B cell (primary cell): ENCODE measurements at places on chromosomes 1 and 21.

DNA sequence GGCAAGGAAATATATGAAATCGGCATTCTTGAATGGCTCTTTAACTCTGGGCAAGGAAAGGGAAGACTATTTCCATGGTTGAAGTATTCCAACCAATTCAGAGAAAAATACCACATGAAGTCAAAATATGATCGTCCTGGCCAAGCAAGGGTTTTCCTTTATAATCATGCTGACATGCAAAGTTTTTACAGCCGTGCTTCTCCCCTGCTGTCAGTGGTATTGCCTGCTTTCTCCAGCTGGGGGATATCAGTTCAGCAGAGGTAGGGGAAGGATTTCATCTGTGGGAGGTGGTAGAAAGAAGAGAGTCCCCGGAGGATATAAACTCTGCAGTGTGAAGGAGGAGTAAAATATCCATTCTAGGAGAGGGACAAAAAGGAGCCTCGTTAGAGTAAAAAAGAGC lies 322.8 kb downstream of the PAPPA2 start:
- no peak for DNase-seq

DNA sequence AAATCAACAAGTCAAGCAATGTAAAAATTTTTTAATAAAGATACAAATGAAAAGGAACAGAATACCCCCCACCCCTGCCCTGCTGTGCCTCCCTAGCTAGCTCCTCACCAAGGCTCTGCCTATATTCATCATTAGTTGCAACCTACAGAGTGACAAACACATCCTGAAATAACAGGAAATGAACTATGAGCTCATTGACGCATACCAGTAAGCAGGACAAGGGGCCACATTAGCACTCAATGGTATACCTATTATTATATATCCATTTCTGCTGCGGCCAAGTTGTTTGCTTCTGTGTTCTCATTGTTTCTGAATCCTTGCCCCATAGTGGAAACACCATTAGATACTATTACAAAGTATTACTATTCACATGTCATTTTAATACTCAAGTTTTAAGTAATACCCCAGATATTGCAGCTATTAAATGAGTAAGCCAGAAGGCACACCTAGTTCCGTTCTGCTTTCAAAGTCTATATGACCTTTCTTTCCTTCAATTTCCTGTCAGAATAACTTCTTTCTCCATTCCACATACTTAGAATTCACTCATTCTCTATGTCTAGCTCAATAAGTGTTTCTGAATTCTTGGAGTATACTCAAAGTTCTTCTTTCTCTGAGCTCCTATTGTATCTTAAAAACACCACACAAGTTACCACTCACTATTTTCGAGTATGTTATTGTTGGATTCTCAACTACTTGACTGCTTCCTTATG lies 1214.9 kb downstream of the PLA2G4A start:
- no peak for DNase-seq

DNA sequence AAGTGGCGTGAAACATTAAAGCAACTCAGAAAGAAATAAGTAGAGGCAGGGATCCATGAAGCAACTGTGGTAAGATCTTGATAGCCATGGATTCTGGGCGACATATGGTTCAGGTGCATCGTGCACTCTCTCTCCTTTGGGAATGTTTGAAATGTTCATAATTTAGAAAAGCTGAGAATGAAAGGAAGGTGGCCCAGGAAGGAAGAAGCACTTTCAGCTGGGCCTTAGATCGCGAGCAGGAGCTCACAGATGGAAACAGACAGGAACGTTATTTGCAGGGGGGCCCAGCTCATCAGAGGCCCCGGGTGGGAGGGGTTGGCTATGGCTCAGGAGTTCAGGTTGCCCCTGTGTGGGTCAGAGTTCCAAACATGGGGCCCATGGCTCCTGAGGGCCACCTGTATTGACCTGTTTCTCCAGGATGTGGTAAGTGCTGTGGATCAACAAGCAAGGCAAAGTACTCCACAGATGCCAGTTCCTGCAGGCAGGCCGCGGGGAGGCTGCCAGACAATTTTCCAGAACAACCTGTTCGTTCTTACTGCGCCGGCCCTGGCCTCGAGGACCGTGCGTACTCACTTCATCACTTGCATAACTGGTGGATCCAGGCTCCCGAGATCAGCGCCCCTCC lies 253.2 kb downstream of the TOMM20 start:
- DNase-seq: no peak

- DNase-seq: no peak
Measured at GRCh38 chr1:43372172-43372571, 4.4 kb upstream of the ELOVL1 start.

- DNase-seq: no peak
Measured at GRCh38 chr1:156754219-156754618, 2.7 kb upstream of the HDGF start.

DNA sequence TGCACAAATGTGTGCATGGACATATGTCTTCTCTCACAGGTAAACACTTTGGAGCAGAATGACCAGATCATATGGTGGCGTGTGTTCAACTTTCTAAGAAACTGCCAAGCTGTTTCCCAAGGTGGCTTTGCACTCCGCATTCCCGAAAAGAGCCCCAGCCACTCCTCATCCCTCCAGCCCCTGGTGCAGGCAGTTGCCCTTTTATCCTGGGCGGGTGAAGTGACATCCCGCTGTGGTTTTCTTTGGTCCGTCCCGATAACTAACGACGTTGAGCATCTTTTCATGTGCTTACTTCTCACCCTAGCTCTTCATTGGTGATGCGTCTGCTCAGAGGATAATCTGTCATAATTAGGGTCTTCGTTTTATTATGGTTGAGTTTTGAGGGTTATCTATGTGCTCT lies 612.5 kb downstream of the MATN1 start:
- DNase-seq: no peak

- DNase-seq: no peak
Measured at GRCh38 chr1:239814306-239814881, 277.3 kb upstream of the FMN2 start.

GRCh38 chr1:15542388-15543250 lies 16.0 kb downstream of the DNAJC16 start:
- no peak for DNase-seq

- DNase-seq: no peak
Measured at GRCh38 chr1:192691041-192691440, 55.1 kb downstream of the RGS13 start.

- DNase-seq: no peak
Measured at GRCh38 chr1:241926141-241926540, 31.4 kb upstream of the BECN2 start.

DNA sequence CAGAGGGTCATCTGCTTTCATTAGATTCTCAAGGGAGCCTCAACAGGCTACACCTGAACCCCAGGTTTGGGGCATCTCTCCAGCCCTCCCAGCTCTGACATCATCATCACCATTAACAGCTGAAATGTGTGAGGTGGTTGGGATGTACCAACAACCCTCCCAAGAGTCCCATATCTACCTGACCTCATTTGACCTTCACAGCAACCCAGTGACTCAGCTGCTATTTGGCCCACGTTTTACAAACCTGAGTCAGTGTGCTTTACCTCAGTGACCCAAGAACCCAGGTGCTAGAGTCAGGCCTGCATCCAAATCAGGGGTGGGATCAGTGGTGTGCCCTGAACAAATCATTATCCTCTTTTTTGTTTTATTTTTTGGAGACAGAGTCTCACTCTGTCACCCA lies 53.3 kb upstream of the TINAGL1 start:
- DNase-seq: no peak

GRCh38 chr1:31788825-31789256 lies 24.7 kb upstream of the ADGRB2 start:
- peak; percentile 84 for DNase-seq

GRCh38 chr1:108643492-108644335 lies 17.2 kb downstream of the HENMT1 start:
- peak; percentile 66 for DNase-seq

GRCh38 chr1:167739752-167740151 lies 18.0 kb downstream of the MPZL1 start:
- no peak for DNase-seq

- no peak for DNase-seq
Measured at GRCh38 chr1:40414331-40414730, 35.9 kb upstream of the ZFP69B start.

- DNase-seq: no peak
Measured at GRCh38 chr1:75310067-75310466, 175.9 kb downstream of the LHX8 start.

DNA sequence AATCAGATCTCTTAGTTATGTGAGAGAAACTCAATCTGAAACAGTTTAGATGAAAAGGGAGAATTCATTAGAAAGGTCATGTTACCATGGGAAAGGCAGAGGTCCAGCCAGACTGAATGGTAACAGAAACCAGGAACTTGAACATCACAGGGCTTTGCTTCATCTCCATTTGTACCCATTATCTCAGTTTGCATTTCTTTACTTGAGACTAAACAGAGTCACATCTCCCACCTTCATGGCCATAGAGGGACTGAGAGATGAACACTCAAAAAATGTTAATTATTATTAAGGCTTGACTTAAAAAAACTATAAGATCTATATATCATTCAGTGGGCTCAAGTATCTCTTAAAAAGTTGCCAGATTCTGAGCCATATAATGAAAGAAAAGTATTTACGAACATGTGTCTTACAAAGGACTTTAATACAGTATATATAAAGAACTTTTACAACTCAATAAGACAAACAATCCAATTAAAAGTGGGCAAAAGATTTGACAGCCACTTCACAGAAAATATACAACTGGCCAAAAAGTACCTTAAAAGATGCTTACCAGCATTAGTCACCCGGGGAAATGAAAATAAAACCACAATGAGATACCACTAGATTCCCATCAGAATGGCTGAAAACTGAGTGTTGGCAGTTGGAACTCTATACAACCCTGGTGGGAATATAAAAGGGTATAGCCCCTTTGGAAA lies 13.2 kb downstream of the KYAT3 start:
- DNase-seq: no peak

DNA sequence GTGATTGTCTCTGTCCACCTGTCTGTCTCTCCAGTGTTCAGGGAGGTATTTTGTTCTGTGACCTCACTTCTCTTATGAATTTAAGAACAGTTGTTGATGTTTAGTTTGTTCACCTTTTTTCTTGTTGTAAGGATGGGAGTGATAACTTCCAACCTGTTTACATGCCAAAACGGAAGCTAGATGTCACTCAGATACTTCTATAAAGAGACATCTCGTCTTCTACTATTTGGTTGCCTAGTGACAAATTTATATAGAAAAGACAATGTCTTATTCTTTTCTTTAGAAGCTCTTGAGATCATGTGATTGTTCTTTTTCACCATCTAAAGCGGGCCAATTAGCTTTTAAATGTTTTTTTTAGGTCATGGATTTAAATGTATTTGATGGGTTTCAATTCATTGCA lies 33.8 kb downstream of the PRSS38 start:
- DNase-seq: no peak

DNA sequence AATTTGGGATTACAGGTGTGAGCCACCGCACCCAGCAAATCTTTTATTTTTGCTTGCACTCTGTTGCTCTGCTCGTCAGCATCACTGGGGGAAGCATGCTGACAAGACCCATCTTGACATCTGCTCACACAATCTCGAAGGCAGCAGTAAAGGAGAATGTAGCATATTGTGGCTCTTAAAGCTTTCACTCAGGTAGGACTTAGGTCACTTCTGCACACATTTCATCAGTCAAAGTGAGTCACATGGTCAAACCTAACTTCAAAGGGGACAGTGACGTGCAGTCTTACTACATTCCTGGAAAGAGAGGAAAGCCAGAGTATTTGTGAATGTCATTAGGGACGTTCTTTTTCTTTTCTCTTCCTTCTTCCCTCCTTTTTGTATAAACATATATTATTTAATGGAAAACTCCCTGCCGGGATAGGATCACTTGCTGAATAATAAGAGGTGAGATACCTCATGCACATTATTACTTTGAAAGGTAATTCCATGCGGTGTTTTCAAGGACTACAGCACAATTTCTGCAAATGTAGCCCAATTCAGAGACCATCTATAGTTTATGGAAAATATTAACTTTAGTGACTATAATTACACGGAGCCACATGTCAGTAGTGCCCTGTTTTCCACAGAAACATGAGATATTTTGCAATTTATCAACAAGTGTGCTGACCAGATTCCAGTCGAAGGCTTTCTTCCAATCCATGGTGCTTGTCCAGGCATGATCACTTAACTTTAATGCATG lies 19.3 kb upstream of the ACBD6 start:
- no peak for DNase-seq

- no peak for DNase-seq
Measured at GRCh38 chr21:41349619-41350390, 12.0 kb upstream of the MX2 start.

GRCh38 chr21:32611471-32611997 lies 643 bp downstream of the CFAP298 start:
- peak; percentile 63 for DNase-seq
